ENCODE measurements at places on chromosomes 5 and 9.

DNA sequence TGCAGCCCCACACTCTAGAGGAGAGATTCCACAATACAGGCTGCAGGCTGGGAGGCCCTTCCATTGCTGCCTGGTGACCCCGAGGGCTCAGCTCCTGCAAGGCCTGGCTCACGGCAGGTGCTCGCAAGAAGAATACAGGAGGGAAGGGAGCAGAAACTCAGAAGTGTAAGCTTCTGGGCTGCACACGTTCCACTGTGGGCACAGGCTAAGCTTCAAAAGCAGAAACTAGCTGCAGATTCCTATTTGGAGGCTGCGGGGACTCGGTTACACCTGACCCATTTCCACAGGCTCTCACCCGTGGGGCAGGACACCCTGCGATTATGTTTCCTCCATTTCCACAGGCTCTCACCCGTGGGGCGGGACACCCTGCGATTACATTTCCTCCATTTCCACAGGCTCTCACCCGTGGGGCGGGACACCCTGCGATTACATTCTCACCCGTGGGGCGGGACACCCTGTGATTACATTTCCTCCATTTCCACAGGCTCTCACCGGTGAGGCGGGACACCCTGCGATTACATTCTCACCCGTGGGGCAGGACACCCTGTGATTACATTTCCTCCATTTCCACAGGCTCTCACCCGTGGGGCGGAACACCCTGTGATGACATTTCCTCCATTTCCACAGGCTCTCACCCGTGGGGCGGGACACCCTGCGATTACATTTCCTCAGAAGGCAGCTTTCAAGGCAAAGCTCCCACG, 10.3 kb downstream of the LPCAT1 start:
- DNase-seq: no peak

- no peak for DNase-seq
Observed at GRCh38 chr9:135198586-135199285, 111.3 kb downstream of the OLFM1 start.

DNA sequence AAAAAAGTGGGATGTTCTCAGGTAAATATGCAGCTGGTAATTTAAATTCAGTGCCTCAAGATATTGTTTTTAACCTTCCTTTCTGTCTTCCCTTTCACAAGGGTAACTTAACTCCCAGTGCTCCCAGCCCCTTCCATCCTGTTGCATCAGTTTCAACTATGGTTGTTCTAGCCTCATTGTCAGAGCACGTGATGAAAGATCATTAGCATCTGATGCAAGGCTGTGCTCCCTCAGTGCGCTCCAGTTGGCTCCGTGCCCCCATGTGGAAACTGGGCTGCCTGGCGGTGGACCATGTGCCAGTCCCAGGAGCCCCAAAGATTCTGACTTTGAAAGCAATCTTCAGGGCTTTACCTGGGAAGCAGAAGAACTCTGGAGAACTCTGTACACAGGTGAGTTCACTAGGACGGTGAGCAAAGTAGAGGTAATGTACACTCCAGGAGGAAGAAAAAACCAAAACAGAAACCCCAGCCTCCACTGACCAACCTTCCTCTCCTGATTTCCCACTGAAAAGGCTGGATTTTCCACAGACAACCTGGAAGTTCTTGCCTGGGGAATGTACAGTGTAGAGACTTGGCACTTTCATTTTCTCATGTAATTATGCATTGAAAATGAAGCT, 96.9 kb downstream of the SLC1A3 start:
- no peak for DNase-seq

- no peak for DNase-seq
Observed at GRCh38 chr9:34984049-34984448, 5.5 kb upstream of the DNAJB5 start.

DNA sequence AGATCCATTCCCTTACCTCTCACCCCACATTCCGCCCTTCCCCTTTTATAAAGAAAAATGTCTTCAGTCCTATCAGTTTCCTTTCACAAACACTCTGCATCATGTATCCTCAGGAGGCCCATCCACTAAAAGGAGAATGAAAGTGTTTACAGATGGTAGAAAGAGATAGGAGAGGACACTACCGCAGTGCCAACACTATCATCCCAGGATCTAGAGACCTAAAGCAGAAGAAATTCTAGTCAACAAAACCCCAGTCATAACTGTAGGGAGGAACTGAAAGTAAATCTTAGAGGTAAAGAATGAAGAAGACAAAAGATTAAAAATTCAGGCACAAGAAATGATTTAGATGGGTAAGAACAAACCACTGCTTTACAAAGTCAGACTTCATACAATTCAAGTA, 114.1 kb downstream of the MLLT3 start:
- no peak for DNase-seq

DNA sequence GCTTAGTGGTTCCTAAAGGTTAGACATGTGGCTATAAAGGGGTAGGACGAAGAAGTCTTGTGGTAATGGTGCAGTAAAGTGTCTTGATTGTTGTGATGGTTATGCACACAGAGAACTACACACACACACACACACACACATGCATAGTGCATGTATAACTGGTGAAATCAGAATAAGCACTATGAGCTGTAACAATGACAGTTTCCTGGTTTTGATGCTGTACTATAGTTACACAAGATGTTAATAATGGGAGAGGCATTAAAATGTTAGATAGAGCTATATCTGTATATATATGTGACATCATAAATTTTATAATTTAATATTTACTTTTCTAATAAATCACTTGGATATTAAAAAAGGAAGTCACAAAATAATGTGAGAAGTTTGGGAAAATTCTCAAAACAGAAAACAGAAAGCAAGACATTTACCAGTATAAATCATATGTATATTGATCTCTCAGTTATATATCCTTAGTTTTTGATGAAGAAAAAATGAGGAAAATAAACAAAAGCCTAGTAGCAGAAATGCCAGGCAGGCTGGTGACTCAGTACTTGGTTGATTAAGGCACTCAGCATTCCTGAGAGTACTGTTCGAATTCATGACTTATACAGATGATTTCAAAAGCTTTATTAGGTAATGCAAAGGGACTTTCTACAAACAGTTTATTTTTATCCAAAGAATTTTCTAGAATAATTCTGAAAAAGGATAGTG, 350.5 kb upstream of the DAB2 start:
- DNase-seq: peak; percentile 20

DNA sequence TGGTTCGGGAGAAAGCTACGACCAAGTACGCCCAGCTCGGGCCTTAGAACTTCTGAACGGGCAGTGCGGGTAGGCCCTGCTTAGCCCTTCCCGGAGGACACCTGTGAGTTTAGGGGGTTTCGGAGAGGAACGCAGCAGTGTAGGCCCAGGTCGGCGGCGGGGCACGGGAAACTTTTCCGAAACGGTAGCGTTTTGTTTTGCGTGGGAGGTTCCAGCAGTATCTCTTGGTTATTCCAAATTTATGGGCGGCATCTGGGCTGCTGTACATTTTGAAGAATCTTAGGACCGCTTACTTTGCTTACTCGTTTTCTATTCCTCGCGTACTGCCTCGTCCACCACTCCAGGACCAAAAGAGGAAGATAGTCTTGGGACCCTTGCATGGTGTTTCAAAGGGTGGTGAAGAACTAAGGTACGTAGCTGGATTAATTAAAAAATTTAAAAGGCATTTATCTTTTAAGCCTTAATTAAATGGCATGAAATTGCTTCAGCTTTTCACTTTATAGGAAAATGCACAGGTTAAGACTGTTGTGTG, 492 bp downstream of the TENT2 start:
- no peak for DNase-seq

DNA sequence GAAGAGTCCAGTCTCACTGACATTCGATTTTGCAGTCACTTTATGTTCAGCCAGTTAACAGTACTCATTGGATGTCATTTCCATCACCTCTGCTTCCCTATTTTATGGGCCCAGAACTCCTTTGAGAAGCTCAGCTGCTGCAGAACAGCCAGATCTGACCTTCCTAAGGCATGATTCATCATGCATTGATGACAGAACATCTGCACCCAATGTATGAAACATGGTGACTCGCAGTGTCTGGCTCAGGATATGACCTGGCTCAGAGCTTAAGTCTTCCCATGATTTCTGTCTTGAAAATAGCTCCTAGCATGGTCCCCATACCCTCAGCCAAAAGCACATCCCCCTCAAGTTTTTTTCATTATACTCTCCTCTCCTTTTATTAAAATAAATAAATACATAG, 92.6 kb upstream of the TRIM32 start:
- peak; percentile 84 for DNase-seq

GRCh38 chr5:71700803-71701202, 18.3 kb upstream of the CARTPT start:
- DNase-seq: no peak

DNA sequence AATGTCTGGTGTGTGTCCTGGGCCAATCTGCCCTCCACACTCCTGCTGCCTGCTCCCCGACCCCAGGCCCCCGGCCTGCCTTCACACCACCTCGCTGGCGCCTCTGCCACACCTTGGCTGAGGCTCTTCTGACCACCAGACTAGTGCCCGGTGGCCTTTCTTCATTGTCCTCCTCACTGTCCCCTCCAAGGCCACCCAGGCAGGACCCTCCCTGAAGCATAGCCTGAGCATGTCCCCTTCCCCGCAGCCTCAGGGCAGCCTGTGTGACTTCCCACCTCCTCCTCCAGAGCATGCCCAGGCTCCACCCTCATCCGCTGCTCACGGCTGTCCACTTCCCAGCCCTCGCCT, 154.6 kb downstream of the OLFM1 start:
- no peak for DNase-seq

DNA sequence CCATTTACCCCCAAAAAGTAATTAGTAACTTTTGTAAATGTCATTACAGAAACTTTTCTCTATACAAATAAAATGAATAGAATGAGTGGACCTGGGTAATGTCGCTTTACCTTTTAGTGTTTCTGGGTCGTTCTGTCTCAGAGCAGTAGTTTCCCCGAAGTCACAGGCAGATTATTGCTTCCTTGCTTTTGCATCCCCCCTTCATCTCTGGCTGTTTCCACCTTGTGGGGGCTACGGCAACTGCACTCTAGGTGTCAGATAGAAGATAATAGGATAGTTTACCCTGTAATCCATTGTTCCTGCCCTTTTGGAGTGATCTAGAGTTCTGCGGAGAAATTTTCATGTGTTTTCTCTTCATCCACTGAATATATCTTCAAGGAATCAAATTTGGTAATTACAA, 68.7 kb downstream of the PRR16 start:
- DNase-seq: no peak

- DNase-seq: no peak
Observed at GRCh38 chr5:73299665-73300336, 126.8 kb downstream of the TMEM174 start.

- DNase-seq: no peak
Observed at GRCh38 chr9:100014846-100015245, 84.0 kb downstream of the ERP44 start.

- no peak for DNase-seq
Observed at GRCh38 chr5:59261969-59262368, 631.6 kb downstream of the PDE4D start.

GRCh38 chr9:121896545-121896943, 196.6 kb downstream of the TTLL11 start:
- DNase-seq: no peak

DNA sequence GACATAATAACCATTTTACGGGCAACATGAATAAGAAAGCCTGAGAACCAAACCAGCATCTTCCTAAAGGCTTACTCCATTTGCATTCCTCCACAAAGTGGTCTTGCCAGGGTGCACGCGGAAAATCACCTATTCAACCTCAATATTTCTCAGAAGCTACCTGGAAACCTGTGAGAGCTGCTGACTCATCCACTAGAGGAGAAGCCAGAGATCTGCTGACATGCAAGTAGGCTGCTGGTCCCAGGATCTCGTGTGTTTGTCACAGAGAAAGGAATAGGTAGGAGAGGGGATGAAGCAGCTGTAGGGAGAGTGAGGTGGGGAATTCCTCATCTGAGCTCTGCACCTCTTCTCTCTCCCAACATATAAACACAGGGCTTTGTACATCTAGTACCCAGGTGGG, 138.1 kb downstream of the ADAMTS12 start:
- no peak for DNase-seq

DNA sequence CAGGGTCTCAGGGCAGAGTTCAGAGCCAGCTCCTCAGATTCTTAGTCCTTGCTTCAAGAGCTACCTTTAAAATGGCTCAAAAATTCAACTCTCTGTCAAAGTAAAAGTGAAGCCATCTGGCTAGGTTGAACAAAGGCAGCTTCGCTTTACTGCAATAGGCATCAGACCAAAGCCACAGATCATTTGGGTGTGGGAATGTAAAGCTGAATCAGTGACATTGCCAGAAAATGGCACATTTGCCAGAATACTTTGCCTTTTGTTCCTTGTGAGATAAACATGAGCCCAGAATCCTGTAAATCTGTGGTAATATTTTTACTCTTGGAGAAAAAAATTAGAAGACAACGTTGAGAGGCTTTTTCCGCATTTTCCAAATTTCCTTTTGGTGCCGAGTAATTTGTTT, 210.5 kb downstream of the PALM2AKAP2 start:
- no peak for DNase-seq

- no peak for DNase-seq
Observed at GRCh38 chr5:154278186-154278585, 87.7 kb downstream of the GALNT10 start.

DNA sequence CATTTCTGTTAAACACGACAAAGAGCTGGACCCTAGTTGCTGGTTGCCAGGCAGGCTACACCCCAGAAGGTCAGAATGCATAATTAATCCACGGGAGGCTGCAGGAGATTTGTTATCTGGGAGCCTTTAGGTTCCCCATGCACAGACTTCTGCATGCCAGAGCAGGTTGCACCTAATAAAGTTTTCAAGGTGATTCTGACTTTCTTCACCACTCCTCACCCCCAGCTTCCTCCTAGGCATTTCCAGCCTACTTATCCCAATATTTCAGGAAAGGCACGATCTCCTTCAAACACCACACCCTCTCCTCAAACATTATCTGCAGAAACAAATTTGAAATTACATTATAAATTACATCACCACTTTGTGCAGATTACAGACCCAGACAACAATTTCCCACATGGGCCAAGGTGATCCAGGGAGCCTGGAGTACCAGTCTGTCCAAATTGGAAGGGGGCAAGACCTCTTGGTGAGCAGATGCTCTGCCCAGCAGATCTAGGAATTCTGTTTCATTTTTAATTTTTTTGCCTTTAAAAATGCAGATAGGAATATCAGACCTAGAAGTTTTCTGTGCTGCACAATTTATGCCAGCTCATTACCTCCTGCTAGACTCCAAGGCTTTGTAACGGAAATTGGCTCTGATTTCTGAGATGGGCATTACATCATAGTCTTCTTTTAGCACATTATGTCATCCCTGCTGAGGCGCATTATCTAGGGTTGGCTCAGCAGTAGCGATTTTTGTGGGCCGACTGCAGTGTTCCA, 363.4 kb upstream of the SLC30A5 start:
- peak; percentile 60 for DNase-seq

Measured in kidney capillary endothelial cell (primary cell).